ENCODE measurements at places on chromosomes 7 and 10. TPM values are rescaled to one million over a fixed set of nuclear protein-coding genes. Genes with fewer than 3 reads are reported as not detected.

DNA sequence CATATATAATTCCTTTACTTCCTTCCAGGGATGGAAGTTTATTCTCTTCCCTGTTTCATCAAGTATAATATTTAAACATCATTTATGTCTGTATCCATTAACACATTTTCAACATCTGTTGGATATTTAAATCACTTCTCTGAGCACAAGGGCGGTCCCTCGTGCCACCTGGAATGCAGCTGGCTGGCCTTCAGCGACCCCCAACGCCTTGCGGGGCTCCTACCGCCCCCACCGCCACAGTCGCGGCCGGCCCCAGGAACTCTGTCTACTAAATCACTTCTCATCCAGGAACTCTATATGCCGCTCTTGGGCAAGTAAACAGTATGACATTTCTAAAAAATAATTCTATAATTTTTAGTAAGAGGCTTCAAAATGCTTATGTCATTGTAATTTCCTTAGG, 221.1 kb upstream of the PTN start:
- DNase-seq = no peak
- no peak overlapping the region for H3K27ac ChIP-seq
- H3K4me1 ChIP-seq = no peaks in the 10 kb centered on the region
- H3K27me3 ChIP-seq = no peaks in the 10 kb centered on the region

DNA sequence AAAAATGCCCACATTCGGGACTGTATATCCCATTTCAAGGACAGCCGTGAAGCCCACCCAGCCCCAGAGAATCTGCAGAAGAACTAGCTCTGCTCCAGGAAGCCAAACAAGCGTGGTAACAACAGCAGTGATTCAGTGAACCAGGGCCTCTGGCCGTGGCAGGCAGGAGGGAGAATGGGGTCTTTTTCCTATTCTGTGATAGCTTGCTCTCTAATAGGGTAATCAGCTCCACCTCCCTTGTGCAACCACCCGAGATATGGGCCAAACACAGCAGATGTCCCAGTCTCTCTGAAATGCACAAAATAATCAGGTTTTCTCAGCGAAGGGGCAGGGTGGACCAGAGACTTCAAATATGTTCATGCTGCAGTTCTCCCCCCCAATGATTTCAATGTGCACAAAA, 35.8 kb downstream of the CHST15 start:
- no peaks in the 10 kb centered on the region for H3K27me3 ChIP-seq
- H3K27ac ChIP-seq = no peak overlapping the region
- H3K36me3 ChIP-seq = no peaks in the 10 kb centered on the region
- peaks cover 13% of the 10 kb centered on the region for H3K4me1 ChIP-seq
- DNase-seq = no peak
- H3K4me3 ChIP-seq = no peak overlapping the region

DNA sequence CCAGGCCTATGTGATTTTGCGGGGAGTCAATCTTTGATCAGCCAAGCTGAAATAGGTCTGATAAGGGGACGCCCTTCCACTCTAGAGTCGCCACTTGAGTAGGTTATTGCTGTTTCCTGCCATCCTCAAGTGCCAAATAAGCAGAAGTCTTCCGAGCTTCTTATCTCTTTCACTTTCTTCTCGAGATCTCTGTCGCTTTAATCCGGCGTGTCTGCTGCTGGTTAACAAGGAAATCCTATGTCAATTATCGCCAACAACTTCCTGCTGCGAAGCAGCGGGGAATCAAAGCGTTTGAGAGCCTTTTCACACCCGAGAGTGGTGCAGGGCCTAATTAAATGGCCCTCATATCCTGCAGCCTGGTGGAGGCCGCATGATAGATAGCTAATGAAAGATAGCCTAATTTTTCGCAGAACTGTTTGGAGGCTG, 215.9 kb downstream of the RAB11FIP2 start:
- H3K27ac ChIP-seq = no peak overlapping the region
- no peaks in the 10 kb centered on the region for H3K27me3 ChIP-seq
- no peaks in the 10 kb centered on the region for H3K4me1 ChIP-seq
- no peaks in the 10 kb centered on the region for H3K36me3 ChIP-seq
- H3K4me3 ChIP-seq = no peak overlapping the region
- DNase-seq = peak; percentile 35

DNA sequence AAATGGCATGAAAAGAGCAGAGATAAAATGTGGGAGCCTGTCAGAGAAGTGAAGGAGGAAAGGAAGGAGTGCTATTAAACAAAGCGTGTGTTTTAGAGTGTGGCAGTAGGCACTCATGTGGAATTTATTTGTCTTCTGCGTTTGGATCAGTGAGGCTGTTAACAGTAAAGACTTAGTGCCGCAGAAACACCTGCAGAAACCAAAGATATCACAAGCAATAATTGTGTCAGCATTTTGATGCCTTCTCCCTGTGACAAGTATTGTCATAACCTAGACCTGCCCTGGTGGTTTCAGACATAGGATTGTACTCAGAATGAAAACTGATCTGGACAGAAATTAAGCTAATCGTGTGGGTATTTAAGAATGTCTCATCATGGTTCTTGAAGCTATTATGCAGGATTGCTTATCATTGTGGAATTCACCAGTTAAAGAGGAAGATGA, 191.0 kb downstream of the CAMK1D start:
- no peak overlapping the region for H3K27ac ChIP-seq
- no peaks in the 10 kb centered on the region for H3K36me3 ChIP-seq
- no peak for DNase-seq
- H3K4me3 ChIP-seq = no peak overlapping the region
- peaks cover 13% of the 10 kb centered on the region for H3K4me1 ChIP-seq
- no peaks in the 10 kb centered on the region for H3K27me3 ChIP-seq

- no peaks in the 10 kb centered on the region for H3K4me1 ChIP-seq
- H3K4me3 ChIP-seq = no peak overlapping the region
- no peak for DNase-seq
- no peak overlapping the region for H3K27ac ChIP-seq
- peaks cover 40% of the 10 kb centered on the region for H3K27me3 ChIP-seq
These were observed 75.6 kb upstream of the MGMT start for GRCh38 chr10:129391464-129391863.

- no peak overlapping the region for H3K27ac ChIP-seq
- H3K4me1 ChIP-seq = no peaks in the 10 kb centered on the region
- DNase-seq = peak; percentile 2
- H3K36me3 ChIP-seq = no peaks in the 10 kb centered on the region
- no peak overlapping the region for H3K4me3 ChIP-seq
- no peaks in the 10 kb centered on the region for H3K27me3 ChIP-seq
These were observed 551.2 kb upstream of the ANKRD30A start for GRCh38 chr10:36574207-36574606.

DNA sequence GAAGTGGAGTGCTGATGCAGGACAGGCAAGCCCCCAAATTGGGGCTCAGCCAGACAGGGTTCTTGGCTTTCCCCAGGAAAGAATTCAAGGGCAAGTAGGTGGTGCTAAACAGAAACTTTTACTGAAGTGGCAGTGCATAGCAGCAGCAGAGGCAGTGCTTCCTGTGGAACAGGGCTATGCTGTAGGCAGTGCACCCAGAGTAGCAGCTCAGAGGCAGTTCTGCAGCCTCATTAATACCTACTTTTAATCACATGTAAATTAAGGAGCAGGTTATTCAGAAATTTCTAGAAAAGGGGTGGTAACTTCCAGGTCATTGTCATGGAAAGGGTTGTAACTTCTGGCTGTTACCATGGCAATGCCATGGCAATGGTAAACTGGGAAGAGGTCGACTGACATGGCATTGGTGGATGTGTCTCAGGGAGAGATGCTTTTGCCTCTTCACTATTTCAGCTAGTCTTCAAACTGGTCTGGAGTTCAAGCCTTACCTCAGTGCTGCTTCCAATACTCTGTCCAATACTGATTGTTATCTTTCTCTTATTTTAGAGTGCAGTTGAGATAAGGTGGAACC, 29.2 kb downstream of the PRSS58 start:
- H3K27me3 ChIP-seq = peaks cover 17% of the 10 kb centered on the region
- H3K27ac ChIP-seq = no peak overlapping the region
- H3K36me3 ChIP-seq = no peaks in the 10 kb centered on the region
- no peak for DNase-seq
- H3K4me3 ChIP-seq = no peak overlapping the region
- H3K4me1 ChIP-seq = no peaks in the 10 kb centered on the region

GRCh38 chr7:42123716-42124115, 113.3 kb downstream of the GLI3 start:
- no peak for DNase-seq
- H3K4me3 ChIP-seq = no peak overlapping the region
- no peak overlapping the region for H3K27ac ChIP-seq

DNA sequence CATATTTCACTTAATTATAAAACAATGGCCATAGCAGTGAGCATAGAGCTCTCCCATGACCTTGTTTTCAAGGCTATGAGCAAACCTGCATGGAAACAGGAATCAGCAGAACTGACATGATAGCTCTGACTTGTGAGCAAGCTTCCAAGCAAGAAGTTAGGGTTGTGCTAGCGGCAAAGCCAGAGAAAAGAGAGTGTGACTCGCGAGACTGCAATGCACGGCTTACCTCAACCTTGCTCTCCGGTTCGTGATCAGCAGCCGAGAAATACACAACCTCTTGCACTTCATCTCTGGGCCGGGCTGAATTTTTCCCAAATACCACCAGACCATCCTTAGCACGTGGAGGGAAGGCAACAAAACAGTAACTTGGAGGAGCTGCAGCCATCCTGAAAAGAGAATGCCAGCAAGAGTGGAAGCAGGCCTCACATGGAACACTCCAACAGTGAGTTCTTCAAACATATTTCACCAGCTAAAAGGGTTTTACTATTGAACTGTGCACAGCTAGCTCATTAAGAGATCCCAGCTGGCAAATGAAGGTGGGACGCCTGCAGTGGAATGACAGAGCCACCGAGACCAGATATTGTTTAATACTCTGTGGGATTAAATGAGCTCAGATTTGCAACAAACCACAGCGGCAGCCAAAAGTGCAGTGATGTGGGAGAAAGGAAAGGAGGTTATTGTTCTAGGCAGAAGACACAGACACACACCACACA, 20.8 kb downstream of the SCRN1 start:
- H3K27ac ChIP-seq = no peak overlapping the region
- no peaks in the 10 kb centered on the region for H3K27me3 ChIP-seq
- no peak overlapping the region for H3K4me3 ChIP-seq
- H3K4me1 ChIP-seq = peaks cover 35% of the 10 kb centered on the region
- DNase-seq = no peak

DNA sequence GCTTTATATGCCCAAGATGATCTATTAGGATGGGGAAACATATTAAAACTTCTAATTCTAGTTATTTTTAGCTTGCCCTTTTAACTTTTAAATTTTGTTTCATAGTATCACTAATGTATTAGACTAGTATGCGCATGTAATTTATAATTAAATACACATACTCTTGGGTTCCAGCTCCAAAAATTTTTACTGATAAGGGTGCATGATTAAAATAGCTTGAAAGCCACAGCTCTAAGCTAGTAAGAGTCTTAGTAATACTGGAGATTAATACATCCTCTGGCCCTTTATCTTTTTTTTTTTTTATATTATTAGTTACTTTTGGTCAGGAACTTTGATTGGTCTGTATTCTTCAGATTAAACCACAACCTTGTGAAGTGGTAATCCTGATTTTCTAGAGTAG, 53.6 kb downstream of the ATXN7L1 start:
- H3K4me1 ChIP-seq = no peaks in the 10 kb centered on the region
- H3K27me3 ChIP-seq = no peaks in the 10 kb centered on the region
- H3K4me3 ChIP-seq = no peak overlapping the region
- H3K36me3 ChIP-seq = no peaks in the 10 kb centered on the region
- no peak for DNase-seq

GRCh38 chr7:92461027-92462003, 14.0 kb downstream of the GATAD1 start:
- no peak overlapping the region for H3K27ac ChIP-seq
- no peaks in the 10 kb centered on the region for H3K4me1 ChIP-seq
- peak; percentile 65 for DNase-seq
- no peaks in the 10 kb centered on the region for H3K27me3 ChIP-seq

DNA sequence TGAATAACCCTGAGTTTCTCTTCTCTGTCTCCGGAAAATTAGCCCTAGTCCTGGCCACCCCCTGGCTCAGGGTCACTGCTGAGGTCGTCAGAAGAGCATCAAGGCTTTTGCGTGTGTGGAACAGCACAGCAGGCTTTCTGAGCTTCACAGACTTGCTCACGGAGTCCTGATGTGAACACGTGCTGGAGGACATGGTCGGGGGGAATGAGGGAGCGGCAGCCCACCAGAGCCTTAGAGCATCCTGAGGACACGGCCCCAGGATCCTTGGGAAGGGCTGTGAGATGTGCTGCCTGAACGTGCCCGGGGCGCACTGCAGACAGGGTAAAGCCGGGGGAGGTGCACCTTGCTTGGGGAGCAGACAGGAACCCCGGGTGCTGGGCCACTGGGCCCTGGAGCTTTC, 28.8 kb downstream of the TMEM120A start:
- no peak overlapping the region for H3K27ac ChIP-seq
- peaks cover 60% of the 10 kb centered on the region for H3K4me1 ChIP-seq
- no peaks in the 10 kb centered on the region for H3K27me3 ChIP-seq
- no peak overlapping the region for H3K4me3 ChIP-seq

- no peak for DNase-seq
- peaks cover 63% of the 10 kb centered on the region for H3K4me1 ChIP-seq
- no peaks in the 10 kb centered on the region for H3K36me3 ChIP-seq
These were observed 10.4 kb upstream of the FAS start for GRCh38 chr10:88980247-88980646.

- DNase-seq = no peak
- no peaks in the 10 kb centered on the region for H3K27me3 ChIP-seq
- H3K27ac ChIP-seq = no peak overlapping the region
- H3K4me3 ChIP-seq = no peak overlapping the region
These were observed 11.3 kb downstream of the ZNF680 start for GRCh38 chr7:64551375-64552142.

GRCh38 chr10:113520690-113521474, 32.0 kb upstream of the HABP2 start:
- no peaks in the 10 kb centered on the region for H3K27me3 ChIP-seq
- no peak overlapping the region for H3K27ac ChIP-seq
- H3K36me3 ChIP-seq = no peaks in the 10 kb centered on the region
- H3K4me3 ChIP-seq = no peak overlapping the region
- peaks cover 9% of the 10 kb centered on the region for H3K4me1 ChIP-seq

The AKR1C4 gene
- not detected for total RNA-seq

The CCZ1B gene
- 36.2 TPM for total RNA-seq

The NEBL gene
- total RNA-seq = 7.0 TPM

The SPDYE16 gene
- total RNA-seq = not detected

The TMEM176A gene
- 14.7 TPM for total RNA-seq

All from stomach (tissue), 19 donors.